GM23248 (cell line): ENCODE measurements at places on chromosomes 5 and 9. TPM values are rescaled to one million over a fixed set of nuclear protein-coding genes. Genes with fewer than 3 reads are reported as not detected.

The TEX48 gene
- total RNA-seq = not detected in 2 replicates

The PRUNE2 gene
- 6.8 and 8.8 TPM in 2 replicates for total RNA-seq

The MLLT3 gene
- 11.9 and 12.1 TPM in 2 replicates for total RNA-seq

The ADGRD2 gene
- not detected in 2 replicates for total RNA-seq

The GSN gene
- 387 and 393 TPM in 2 replicates for total RNA-seq

The UNC13B gene
- total RNA-seq = 11.9 and 15.3 TPM in 2 replicates

The DMRT3 gene
- not detected in 2 replicates for total RNA-seq

The UQCRQ gene
- total RNA-seq = 77.9 and 138 TPM in 2 replicates
